ENCODE measurements at places on chromosomes 4 and X.

GRCh38 chr4:24274381-24274941 lies 309.9 kb downstream of the DHX15 start:
- no peak for DNase-seq

DNA sequence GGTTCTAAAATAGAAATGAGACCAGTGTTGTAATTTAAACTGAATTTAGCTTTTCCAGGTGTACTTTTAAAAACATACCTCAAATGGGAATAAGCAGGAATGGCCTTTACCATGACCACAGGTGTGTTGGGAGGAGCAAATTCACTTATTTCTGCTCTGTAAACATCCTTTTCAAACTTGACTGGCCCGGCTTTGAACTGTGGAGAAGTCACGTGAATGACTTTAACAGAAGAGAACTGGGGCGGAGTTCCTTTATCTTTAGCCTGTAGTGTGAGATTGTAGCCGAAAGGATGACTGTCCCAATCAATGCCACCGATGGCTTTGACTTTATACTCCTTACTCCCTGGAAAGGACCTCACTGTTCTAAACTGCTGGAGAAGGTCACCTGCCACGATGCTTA lies 15.1 kb downstream of the FAT1 start:
- DNase-seq: no peak

DNA sequence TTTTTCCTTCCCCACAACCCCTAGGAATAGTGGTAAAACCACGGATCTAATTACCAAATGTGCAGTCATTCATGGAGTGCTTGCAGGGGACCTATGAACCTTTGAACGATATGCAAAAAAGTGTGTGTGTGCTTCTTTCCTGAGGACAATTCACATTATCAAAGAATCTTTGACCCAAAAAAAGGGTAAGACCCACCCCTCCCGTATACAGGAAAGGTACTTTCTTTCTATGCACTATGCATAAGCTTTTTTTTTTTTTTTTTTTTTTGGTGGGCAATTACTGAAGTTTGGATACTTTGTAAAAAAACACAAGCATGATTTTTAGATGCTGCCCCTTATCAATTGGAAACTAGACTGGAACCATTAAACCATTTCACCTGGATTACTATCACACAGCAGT lies 31.4 kb downstream of the SPRY1 start:
- DNase-seq: no peak

DNA sequence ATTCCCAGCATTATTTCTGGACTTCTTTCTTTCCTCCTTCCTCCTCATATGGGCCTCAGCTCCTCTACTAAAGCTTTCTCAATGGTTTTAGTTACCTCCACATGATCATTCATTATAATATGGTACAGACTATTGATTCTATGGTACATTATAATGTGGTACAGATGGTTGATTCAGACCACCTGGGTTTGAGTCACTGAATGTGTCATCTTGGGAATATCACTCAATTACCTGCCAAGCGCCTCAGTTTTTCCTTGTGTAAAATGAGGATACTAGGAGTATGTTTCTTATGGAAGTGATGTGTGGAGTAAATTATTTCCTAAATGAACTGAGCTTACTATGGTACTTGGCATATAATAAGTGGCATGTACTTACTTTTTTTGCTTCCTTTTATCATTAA lies 27.7 kb downstream of the SLIT2 start:
- no peak for DNase-seq
